ENCODE measurements at places on chromosomes 2 and 18. TPM values are rescaled to one million over a fixed set of nuclear protein-coding genes. Genes with fewer than 3 reads are reported as not detected.

The OSBPL6 gene
- total RNA-seq, result 6.9 TPM

The NAPG gene
- 28.1 TPM for total RNA-seq

The UPP2 gene
- not detected for total RNA-seq

The FAHD2B gene
- total RNA-seq, result 31.8 TPM

The LYG1 gene
- 2.1 TPM for total RNA-seq

DNA sequence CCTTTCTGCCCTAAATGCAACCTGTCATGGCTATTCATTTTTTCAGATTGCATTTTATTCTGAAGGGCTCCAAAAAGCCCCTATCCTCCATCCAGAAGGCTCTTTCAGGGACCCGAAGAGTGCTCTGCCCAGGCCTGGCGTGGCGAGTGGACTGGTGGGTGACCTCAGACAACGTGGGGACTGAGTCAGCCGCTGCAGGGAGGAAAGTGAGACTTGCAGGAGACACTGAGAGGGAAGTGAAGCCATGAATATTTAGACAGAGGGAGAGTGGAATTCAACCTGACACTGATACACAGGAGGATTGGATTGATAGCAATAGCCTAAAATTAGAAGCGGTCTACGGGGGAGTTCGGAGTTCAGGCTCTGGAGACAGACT, 63.6 kb upstream of the SIX2 start:
- peak; percentile 43 for DNase-seq

- DNase-seq, result no peak
Measured at GRCh38 chr2:222440673-222441422, 16.5 kb downstream of the SGPP2 start.

DNA sequence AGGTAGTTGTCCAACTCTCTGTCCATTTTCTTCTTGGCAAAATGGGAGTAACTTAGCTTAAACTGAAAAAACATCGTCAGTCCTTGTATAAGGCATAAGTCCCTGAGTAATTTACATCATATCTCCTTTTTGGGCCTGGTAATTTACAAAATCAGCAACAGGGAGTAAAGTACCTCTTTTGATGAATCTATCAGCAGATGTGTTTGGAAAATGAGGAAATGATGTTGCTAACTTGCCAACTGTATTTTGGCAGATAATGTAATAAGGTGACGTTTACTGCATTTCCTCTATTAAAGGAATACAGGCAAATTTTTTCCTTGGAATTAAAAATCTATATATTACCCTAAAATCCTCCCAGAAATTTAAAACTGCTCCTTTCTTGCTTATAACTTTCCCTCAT, 29.2 kb downstream of the ANKRD44 start:
- DNase-seq, result no peak

DNA sequence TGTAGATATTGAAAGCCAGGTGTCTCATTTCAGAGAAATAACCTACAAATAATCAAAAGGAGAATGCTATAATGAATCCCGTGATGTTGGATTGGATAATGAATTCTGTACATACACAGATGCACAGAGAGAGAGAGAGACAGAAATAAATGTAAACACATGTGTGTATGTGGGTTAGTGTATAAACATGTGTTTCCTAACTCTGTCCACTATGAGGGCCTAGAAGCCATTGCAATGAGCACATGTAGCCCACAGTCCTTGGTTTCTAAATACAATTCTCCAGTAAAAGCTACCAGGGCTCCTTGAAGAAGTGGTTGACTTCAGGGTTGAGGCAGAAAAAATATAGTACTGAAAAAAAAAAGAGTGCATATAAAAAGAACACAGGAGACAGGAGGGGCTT, 109.5 kb downstream of the INHBB start:
- no peak for DNase-seq

- no peak for DNase-seq
Measured at GRCh38 chr18:36401462-36401861, 103.9 kb downstream of the FHOD3 start.
